Progenitor cell of endocrine pancreas (in vitro differentiated cells): ENCODE measurements at places on chromosomes 12 and 14.

DNA sequence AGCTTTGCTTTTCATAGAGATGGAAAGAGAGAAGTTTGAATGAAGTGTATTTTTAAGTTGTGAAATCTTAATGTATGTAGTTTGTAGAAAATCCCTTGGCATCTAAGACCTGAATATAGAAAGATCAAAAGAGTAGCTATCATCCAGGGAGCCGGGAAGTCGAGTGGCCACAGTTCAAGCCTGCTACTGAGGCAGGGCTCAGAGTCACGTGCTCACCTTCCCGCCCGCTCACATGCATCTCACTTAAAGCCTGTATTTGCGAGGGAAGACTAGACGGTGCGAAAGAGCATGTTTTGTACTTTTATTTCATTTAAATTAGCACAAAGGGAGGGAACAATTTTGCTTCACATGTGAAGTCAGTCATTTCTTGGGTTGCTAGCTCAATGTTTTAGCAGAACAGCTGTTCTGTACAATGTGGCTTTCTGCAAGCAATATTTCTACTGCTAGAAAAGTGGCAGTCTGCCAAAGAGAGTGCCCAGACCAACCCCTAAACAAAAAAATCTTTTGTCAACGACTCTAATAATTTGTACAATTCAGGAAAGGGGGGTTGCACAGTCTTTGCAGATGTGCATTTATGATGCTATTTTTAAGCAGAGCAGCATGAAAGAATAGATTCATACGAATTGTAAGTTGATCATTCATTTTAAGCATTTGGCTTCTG is 290.7 kb downstream of the NPAS3 start:
- no peak for DNase-seq

- DNase-seq: no peak
Observed at GRCh38 chr14:85934123-85934885, 404.4 kb downstream of the FLRT2 start.

- peak; percentile 46 for DNase-seq
Observed at GRCh38 chr12:54853933-54854538, at the start of gene MUCL1. Gene MUCL1 (plus strand): TSS chr12:54854516. CDS start chr12:54854583, 67 bp downstream.

DNA sequence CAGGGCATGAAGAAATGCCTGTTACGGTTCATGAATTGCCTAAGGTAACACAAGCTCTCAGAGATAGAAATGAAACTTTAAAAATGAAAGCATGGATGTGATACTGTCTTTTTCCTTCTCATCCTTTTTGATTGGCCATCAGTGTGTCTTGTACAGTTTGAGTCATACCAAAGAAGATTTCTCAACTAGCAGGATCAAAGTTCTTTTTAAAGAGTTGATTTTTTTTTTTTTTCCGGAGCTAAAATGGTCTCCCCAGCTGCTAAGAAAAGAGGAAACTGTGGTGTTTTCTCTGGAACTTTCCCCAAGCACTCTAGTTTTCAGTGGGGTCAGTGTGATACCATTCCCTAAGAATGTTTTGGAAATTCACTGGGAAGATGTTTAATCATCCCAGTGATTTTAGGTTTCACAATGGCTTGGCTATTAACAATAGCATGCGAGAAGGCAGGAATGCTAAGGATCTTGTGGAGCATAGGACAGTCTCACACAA is 105.0 kb downstream of the ETNK1 start:
- DNase-seq: no peak

- DNase-seq: no peak
Observed at GRCh38 chr12:42507081-42507480, 82.5 kb downstream of the PRICKLE1 start.

DNA sequence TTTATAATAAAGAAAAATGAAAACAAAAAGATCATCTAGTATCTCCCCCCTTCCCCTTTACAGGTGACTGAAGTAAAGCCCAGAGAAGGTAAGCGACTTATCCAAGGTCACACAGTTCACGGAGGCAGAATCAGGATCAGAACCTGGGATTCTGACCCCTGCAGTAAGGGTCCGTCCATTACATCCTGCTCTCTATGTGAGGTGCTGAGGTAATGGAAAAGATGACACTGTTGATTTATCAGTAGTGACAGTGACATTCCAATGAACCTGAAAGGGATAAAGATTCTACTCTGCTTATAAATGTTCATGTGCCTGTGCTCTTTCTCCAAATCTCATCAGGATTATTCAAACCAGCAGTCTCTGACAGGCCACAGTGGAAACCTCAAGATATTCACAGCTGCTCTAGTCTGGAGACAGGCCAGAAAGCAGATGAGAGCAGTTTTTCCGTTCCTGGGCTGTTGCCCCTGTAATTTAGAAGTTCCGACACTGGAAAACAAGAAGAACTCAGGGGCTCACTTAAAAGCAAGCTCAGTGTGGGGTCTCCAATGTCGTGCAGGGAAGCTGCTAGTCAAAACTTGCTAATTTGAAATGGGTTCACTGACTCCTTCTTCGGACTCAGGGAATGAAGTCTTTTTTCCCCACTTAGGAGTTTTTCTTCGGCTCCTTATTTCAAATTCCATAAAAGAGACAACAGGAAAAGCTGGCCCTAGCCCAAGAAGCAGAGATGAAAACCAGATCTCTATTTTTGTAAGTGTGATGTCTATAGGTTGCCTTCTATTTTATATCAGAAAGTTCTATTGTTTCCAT is 131.8 kb upstream of the EEA1 start:
- DNase-seq: no peak

- DNase-seq: no peak
Observed at GRCh38 chr12:132319991-132320570, 9.3 kb downstream of the GALNT9 start.

DNA sequence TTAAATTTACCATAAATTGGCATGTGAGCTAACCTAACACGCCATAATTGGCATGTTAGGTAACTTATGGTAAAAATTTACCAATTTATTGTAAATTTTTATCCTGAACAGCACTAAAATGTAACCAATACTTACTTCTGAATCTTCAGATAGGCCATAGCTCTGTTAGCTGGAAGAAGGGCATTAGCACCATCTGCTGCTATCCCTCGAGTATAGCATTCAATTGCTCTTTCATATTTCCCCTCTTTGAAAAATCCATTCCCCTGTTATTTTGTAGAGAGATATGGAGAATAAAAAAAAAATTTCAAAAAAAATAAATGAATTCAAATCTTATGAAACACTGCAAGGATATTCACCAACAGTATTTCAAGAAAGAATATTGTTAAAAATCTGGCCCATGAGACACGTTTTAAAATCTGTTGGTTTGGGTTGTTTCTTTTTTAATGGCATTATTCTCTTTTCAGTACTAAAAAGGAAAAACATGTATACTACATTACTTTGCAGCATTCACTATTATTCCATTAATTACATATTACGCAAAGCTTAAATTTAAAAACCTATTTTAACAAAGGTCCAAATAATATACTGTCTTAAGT is 19.1 kb downstream of the RPAP3 start:
- DNase-seq: no peak

- no peak for DNase-seq
Observed at GRCh38 chr12:38350342-38351174, 34.0 kb downstream of the ALG10B start.

DNA sequence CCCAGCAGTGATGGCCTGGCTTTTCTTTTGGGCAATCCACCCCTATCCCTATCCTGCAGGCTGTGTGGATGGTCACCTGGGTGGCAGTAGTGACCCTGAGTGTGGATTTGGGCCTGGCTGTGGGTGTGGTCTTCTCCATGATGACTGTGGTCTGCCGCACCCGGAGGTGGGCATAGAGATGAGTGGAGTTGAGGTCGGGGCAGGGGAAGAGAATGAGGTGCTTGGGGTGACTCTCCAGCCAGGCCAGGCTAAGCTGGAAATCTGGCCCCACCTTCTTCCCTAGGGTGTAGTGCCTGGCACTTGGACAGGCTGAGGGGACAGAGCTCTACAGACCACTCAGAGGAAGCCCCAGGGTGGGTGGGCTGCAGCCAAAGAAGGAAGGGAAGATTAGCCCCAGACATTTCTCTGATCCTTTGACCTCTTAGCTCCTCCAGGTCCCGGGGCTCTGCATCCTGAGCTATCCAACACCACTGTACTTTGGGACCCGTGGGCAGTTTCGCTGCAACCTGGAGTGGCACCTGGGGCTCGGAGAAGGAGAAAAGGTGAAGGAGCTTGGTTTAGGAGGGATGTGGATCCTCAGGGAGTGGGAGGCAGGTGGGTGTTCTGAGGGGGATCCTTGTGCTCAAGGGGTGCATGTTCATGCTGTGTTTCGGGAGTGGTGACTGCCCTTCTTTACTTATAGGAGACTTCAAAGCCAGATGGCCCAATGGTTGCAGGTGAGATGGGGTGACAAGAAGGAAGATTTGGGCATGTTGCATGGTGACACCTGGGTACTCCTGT is 8.4 kb downstream of the B4GALNT1 start:
- DNase-seq: no peak

DNA sequence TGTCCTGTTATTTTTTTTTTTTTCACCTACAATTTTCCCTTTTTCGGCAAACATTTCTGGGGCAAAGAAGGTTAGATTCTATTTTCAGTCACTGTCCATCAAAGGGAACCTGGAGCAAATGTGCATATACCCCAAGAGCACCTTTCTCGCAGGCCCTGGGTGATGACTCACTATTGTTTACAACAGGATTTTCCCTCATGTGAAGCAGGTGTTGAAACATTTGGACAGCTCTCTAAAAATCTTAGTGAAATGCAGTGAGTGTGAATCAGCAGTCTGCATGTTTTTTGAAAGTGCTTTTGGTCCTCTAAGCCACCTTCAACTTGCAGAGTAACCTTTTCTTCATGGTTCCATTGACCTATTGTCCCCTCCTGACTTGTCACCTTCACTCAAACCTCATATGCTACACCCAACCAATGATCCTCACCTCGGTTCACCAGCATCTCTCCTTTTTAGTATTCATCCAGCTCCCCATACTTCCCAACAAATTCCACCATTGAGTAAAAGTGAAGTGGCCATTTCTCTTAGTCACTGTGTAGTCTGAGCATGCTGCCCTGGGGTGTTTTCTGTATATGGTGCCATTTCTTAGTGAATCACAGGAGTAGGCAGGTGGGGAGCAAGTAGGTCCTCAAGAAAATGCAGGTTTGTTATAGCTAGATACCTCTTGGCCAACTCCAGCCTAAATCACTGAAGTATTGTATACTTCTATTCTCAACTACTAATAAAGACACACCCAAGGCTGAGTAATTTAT is 260.2 kb downstream of the BMP4 start:
- no peak for DNase-seq

GRCh38 chr12:19394385-19394784 is 44.9 kb upstream of the AEBP2 start:
- no peak for DNase-seq

GRCh38 chr14:104792945-104793702 is 2.4 kb downstream of the AKT1 start:
- DNase-seq: no peak

GRCh38 chr12:28089338-28089737 is 100.9 kb upstream of the CCDC91 start:
- no peak for DNase-seq

DNA sequence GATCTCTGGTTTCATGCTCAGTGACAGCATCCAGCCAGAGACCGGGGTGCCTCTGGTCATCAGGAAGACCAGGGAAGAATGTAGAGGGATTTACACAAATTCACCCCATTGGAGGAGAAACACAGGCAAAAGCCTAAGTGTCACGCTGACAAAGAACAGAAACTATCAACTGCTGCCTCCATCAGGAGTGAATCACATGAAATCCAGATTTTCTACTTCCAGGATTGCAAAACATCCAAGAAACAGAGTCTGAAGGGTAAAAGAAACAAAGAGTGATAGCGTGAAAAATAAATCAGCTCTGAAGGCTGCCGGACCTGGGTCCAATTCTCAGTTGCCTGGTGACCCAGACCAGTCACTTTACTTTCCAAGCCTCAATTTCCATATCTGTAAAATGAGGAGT is 136.1 kb upstream of the MAP1LC3B2 start:
- DNase-seq: no peak

GRCh38 chr12:27359578-27360340 is 27.1 kb downstream of the BMAL2 start:
- DNase-seq: no peak

- peak; percentile 53 for DNase-seq
Observed at GRCh38 chr12:107775093-107775721, 703 bp downstream of the ASCL4 start.

GRCh38 chr12:24198936-24199671 is 249.6 kb upstream of the SOX5 start:
- DNase-seq: no peak

DNA sequence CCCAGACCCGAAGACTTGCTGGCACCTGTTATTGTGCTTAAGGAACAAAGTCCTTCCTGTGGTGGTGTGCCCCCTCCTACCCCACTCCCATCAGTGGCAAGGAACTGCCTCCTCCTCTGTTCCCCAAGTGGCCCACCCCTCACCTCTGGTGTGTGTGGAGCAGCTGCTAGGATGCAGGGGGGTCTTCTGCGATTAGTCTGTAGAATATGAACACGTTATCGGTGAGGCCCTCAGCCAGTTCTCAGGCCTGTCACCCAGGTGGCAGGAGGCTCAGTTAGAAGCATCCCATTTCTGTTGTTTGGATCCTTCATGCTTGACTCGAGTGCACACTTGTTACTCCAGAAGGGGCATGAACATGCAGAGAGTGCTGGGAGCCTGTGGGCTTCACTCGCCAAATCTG is 39.3 kb downstream of the RAB35 start:
- no peak for DNase-seq

DNA sequence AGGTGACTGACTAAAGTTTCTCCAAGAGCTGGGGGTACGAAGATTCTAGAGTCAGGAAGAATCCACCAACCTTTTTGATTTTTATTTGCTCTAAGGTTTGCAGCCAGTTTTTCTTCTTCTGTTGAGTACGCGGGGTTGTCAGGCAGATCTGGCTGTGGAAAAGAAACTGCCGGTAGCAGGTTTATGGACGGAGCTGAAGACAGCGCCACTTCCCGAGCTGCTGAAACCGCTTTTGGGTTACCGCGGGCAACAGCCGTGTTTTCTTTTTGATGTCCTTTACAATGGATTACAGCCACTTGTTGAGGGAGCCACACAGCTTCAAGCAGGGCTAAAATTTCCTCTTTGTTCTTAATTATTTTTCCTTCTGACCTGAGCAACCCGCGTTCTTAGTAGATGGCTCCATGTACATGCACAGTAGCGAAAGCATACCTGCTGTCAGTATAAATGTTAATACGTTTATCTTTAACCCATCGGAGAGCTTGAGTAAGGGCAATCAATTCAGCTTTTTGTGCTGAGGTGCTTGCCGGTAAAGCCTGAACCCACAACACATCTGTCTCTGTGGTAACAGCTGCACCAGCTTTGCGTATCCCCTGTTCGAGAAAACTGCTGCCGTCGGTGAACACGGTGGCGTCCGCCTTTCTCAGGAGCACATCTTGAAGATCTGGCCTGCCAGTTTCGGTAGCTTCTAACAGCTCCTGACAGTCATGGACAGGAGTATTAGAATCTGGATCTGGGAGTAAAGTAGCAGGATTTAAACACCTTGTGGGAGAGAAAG is 674.3 kb downstream of the TMEM121 start:
- DNase-seq: no peak

DNA sequence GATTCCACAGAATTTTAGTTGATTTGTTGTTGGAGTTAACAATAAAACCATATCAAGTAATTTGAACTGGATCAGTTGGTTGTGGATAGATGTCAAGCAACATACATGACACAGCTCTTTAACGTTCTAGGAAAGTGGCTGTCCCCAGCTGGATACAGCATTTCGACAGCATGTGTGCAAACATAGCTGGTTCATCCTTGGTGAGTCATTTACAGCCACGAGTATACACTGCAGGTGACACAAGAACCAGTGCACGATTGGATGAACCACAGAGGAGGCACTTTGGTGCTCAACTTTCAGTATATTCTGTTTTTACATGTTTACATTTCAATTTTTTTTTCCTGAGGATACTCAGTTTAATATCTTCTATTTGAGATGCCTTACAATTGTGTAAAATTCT is 242.4 kb downstream of the TMEM117 start:
- DNase-seq: no peak

GRCh38 chr14:32608857-32609256 is 279.8 kb downstream of the AKAP6 start:
- no peak for DNase-seq
